ENCODE measurements at places on chromosomes 12 and 14.
A peak's percentile ranks its signal among the peaks of the same experiment; 100 is the strongest.

- DNase-seq = no peak
These were observed 427 bp upstream of the TMEM120B start for GRCh38 chr12:121712190-121712460.

DNA sequence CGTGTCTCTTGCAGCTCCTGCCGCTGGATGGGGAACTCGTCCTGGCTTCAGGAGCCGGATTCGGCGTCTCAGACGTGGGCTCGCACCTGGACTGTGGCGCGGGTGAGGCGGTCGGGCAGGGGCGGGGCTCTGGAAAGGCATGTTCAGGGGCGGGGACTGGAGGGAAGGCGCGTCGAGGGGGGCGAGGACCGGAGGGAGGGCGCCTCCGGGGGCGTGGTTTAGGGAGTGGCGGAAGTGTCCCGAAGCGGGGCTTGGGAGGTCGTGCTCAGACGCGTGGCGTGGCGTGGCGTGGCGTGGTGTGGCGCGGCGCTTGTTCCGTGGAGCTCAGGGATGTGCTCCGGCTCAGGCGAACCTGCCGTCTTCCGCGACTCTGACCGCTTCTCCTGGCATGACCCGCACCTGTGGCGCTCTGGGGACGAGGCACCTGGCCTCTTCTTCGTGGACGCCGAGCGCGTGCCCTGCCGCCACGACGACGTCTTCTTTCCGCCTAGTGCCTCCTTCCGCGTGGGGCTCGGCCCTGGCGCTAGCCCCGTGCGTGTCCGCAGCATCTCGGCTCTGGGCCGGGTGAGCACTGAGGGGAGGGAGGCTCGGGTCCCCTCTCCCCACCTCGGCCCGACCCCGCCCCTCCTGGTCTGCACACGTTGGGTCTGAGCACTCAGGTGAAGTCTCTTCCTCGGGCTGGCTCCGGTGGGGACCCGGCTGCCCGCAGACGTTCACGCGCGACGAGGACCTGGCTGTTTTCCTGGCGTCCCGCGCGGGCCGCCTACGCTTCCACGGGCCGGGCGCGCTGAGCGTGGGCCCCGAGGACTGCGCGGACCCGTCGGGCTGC, 6.2 kb downstream of the AMN start:
- peak; percentile 59 for DNase-seq

GRCh38 chr12:113097716-113098440, 37.7 kb downstream of the RASAL1 start:
- no peak for DNase-seq

DNA sequence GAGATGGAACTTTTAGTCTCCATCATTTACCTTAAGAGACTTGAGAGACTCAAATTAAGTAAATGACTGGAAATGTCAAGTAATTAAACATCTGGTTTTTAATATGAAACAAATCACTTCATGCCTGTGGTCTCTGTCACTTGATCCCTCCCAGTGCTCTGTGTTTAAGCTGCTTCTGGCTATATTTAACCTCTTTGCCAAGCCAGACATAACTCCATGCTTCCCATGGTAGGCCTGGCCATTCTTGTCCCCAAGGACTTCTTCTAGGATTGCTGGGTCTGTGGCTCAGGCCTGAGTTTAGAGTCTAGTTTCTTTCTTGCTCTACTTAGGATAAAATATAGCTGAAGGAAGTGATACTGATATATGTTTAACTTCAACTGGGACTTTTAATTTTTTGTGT, 1013.6 kb downstream of the FLRT2 start:
- no peak for DNase-seq

DNA sequence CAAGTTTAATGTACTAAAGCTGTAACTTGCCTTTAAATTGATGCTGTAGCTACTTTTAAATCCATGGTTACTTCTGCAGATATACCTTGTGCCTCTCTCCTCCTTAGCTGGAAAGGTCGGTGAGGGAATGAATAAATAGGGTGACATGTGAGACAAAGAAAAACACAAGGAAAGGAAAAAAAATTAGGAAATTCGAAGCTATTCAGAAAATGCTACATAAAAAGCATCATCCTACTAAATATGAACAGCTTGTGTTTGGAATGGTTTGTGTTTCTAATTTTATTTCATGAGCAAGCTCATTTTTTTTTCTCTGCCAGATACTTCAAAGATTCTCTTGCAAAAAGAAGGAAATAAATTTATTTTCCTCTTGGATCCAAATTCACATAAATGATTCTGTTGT, 186.3 kb upstream of the NUDT4 start:
- DNase-seq = no peak

DNA sequence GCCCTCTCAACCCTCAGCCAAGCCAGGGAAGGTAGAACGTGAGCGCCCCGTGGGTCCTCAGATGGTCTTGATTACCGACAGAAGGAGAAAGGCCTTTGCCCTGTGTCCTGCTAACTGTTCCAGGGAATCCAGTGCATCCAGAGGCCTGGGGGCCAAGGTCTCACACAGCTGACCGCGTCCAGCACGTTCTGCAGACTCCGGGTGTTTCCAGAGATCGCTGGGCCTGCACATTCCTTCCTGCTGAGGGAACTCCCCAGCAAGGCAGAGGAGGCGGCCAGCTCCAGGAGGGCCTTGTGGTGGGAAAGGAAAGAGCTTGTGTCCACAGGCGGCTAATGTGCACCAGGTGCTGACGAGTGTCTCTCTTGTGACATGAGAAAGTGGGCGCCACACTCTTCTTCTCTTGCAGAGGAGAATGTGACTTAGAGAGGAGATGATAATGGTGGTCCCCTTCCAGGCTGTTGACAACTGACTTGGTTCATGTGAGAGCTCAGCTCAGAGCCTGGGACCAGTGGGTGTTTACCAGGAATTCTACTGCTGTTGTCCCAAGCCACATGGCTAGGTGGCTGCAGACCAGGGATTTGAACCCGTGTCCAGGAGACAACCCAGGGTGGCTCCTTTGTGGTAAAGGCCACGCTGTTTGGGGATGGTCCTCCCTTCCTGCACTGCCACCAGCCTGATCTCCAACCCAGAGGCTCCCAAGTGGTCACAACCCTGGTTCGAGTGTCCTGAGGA, 46.8 kb upstream of the DLK1 start:
- DNase-seq = no peak

DNA sequence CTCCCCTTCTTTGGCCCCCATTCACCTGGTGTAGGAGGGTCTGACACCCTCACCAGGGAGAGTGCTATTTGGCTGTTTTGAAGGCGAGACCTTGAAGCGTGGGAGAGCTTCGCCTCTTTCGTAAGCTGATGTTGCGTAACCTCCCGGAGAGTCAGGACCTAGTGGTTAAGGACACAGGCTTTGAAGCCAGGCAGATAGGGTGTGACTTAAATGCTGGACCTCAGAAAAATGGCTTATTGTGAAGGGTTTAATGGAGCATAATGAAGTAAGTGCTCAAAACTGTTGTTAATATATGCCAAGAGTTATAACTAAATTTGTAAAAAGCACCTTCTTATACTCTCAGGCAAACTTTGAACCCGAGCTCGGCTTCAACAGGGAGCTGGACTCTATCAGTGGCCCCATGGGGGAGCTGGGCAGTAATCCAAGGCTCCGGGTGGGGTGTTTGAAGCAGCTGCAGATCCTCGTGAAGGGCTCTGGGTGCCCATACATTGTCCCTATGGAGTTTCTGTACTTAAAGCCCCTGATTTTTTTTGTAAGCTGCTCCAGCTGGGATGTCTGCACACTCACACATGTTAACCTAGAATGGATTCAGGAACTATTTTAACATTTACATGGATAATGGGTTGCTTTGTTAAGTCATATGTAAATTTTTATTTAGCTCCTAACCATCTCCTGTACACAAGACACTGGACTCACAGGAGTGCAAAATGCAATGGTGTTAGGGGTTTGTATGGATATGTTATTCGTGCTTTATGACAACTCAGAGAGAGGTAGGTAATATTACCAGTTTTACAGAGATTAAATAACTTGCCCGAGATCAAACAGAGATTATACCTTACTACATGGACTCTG, 26.0 kb downstream of the PPFIBP1 start:
- peak; percentile 86 for DNase-seq

DNA sequence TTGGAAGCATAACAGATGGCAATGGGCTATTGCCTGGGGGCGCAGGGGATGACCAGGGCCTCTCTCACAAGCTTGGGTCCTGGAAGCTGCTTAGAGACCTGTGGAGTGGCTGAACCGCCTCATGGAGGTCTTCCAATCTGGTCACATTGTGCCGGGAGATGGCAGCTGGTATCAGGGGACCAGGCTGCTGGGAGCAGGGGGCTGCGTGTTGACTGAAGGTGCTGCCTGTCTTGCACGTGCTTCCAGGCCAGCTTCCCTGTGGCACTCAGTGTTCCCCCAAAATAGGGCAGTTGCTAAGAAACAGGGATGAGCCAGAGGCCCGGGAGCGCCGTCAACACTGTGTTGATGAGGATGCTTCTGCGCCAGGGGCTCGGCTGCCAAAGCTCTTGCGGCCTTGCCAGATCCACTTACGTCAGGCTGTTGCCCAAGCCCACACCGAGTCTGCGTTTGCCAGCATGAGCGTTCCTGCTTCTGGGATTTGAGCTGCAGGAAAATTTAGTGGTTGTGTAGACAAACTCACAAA, 39.8 kb downstream of the ELK3 start:
- DNase-seq = no peak

DNA sequence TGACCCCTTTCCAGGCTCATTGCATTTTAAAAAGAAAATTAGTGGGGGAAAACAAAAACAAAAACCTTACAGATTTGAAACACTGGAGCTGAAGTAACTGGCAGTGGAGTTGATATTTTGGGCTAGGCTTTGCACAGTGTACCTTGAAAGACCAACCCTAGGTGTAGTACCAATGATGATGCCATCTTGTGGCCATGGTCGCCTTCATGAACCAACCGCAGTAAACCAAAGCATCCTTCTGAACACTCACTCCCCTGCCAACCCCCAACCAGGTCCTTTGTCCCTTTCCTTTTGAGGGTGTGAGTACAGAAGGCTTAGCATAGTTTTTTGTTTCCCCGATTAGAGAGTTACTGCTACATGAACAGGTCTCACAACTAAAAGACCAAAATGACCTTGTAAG, 5.9 kb downstream of the TOMM20L start:
- DNase-seq = no peak

DNA sequence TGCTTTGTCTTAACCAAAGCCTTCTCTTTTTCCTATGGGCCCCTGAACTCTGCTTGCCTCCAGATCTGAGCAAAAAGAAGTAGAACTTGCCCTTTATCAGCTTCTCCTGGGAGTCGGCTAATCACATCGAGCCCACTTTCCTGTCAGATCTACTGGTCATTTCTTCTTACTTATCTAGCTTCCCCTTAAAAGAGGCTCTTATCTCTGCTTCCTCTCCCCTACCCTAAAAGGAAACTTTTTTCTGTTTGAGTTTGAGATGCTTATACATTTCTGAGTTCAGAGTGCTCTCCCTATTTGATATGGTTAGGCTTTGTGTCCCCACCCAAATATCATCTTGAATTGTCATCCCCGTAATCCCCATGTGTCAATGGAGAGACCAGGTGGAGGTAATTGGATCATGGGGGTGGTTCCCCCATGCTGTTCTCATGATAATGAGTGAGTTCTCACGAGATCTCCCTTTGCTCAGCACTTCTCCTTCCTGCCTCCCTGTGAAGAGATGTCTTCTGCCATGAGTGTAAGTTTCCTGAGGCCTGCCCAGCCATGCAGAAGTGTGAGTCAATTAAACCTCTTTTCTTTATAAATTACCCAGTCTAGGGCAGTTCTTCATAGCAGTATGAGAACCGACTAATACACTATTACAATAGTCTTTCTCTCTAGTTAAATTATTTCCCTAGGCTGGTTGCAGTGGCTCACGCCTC, 114.7 kb upstream of the AMN1 start:
- no peak for DNase-seq

- DNase-seq = no peak
These were observed 12.8 kb downstream of the PGF start for GRCh38 chr14:74942608-74943007.

DNA sequence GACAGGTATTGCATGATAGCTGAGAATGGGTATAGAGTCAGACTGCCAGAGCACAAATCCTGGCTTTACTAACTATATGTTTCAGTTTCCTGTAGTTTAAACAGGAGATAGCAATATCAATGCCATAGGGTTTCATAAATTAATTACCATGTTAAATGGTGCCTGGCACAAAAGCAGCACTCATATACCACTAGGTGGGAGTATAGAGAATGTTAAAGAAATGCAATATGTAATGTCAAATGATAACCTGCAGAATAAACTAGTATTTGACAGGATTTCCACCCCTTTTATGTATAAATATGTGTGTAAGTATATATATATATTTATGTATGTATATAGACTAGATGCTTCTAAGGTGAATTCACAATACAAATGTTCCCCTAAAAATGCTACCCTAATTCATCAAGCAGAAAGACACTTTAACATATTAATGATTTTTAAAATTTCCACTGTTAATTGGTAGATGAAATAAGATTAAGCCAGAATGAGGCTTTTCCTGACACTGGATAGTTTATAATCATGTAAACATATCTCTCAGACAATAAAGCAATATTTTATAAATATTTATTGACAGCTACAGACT, 8.6 kb downstream of the WDR89 start:
- DNase-seq = no peak

GRCh38 chr12:92419201-92419600, 273.6 kb upstream of the BTG1 start:
- no peak for DNase-seq

- peak; percentile 96 for DNase-seq
These were observed 6.5 kb downstream of the KRT86 start for GRCh38 chr12:52280796-52281560.

DNA sequence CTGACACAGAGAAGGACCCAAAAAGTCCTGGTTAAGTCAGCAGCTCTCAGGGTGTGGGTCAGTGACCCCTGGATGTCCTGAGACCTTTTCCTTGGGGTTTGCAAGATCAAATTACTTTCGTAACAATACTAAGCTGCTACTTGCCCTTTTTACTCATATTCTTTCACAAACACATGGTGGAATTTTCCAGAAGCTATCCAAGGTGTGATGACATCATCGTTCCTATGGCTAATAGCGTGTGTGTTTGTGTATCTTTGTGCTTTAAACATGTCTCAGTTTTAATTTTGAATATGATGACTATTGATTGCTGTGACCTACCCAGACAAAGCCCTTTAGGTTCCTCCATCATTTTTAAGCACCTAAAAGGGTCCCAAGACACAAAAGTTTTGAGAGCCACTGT, 176.2 kb downstream of the PHETA1 start:
- peak; percentile 15 for DNase-seq

DNA sequence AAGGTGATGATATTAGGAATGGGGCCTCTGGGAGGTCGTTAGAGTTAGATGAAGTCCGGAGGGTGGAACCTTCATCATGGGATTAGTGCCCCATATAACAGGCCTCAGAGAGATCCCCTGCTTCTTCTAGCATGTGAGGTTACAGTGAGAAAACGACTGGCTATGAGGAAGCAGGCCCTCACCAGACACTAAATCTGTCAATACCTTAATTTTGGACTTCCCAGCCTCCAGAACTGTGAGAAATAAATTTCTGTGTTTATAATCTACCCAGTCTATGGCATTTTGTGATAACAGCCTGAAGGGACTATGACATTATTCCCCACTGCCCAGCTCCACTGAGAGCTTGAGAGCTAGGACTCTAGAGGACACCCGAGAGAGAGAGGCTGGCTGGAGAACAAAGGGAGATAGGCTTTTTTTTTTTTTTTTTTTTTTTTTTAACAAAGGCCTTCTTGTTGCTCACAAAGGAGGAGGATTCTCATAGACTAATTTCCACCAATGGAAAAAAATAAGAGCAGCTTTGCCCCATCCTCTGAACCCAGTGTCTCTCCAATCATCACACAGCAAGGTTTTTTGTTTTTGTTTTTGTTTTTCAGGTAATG, 87.8 kb upstream of the EEA1 start:
- DNase-seq = no peak

- peak; percentile 33 for DNase-seq
These were observed 182.2 kb upstream of the GRIP1 start for GRCh38 chr12:66860752-66861750.
